ENCODE measurements at places on chromosomes 2 and 18.

- no peak for DNase-seq
Measured at GRCh38 chr2:181991171-181991885, 5.7 kb downstream of the PPP1R1C start.

DNA sequence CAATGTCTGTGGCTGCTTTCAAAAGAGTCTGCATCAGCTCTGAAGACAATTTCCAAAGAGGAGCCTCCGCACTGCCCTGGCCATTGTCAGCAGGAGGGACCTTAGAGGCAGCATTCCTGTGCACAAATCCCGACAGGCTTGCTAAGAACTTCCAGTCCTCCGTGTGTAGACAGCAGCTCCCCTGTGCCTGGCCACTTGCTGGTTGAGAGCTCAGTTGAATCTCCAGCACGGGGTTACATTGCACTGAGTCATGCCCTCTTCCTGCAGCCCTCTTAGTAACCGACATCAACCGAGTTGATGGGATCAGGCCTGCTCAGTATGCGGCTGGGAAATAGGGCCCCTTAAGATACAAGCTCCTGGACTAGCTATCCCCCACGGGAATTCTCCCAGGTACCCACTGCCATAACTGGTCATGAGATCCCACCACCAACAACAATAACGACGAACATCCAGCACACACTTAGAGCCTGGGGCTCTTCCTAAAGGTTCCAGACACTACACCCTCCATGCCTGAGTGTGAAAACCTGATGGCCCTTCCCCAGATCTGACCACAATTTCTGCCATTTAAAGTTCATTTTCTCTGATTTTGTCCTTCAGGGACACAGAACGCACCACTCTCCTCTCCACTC lies 12.0 kb downstream of the ATP6V1B1 start:
- no peak for DNase-seq

DNA sequence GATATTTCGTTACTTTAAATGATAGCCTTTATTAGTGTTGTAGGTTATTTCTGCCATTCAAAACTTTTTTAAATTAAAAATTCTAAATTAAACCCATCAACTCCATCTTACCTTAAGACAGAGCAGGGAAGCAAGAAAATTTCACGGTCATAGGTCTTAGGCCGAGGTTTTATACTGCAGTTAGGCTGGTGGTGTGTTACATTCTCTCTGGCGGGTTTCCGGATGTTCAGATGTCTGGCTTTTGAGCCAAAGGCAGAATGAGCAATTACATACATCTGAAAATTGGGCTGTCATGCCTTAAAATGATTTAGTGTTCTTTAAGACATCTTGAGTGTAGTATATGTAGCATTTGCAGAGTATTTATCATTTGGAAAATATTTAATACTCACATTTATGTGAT lies 27.9 kb downstream of the GLS start:
- no peak for DNase-seq

DNA sequence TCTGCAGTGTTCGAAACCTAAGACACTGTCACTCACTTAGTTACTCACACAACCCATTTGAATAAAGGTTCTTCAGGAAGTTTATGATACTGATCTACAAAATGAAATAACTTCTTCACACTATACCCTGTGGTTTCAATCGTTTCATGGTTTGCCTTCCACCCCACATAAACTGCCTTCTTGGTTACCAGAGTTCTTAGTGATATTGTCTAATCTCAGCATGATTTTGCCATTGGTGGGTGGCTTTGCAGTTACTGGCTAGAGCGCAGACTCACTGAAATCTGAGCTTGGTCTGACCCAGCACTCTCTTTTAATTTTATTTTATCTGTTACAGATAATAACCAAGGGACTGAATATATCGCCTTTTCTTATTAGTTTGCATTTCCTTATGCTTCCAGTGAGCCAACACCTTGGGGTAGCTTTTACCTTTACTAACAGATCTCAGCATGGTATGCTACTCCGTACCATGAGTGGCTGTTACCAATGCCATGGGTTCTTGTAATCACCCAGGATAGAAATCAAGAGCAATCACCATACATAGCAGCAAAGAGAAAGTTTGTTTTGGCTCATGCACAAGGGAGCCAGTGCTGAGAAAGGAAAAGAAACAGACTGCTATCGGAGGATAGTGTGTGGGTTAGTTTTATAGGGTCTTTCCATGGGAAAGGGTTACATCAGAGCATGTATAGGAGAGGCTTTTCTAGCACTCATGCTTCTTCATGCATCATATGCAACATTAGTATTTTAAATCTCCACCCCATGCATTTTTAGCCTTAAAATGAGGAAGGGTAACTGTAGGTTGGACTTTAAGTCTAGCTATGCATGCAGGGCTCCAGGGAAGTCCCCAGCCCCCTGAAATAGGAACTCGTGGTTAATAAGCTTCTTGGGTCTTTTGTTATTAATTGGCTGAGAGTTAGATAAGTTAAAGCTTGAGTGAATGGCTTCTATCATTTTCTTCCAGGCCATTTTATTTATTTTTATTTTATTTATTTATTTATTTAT lies 33.3 kb downstream of the ANXA4 start:
- peak; percentile 95 for DNase-seq

DNA sequence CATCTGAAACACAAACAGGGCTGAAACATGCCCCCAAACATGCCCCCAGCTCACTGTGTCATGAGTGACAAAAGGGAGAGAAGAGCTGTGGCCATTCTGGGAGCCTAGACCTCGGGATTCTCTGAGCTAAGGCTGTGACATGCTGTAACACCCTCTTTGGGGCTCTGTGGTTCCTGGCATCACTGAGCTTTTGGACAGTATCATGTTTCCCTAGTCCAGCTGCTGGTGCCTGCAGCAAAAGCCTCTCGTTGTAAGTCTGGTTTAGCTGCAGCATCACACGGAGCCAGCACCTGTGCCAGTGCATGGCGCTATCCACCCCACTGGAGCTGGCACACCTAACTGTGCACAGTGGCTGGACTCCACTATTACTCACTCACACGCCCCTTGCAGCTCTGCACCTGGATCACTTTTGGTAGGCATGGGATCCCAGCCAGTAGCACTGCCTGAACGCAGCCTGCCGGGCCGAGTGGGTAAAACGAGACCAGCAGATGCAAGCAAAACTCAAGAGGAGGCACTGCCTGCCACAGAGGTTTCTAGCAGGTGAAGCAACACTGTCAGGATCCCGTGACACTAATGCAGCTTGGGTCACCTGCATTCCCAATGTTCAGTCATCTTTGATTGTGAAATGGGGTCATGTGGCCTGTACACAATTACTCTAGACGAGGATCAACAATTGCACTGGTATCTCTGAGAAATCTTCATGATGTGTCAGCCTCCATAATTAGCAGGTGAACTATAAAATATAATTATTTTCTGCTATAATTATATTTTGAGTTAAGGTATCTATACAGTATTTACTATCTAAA lies 547.2 kb downstream of the ZNF804A start:
- no peak for DNase-seq

GRCh38 chr2:32977228-32977758 lies 30.5 kb downstream of the LTBP1 start:
- no peak for DNase-seq

DNA sequence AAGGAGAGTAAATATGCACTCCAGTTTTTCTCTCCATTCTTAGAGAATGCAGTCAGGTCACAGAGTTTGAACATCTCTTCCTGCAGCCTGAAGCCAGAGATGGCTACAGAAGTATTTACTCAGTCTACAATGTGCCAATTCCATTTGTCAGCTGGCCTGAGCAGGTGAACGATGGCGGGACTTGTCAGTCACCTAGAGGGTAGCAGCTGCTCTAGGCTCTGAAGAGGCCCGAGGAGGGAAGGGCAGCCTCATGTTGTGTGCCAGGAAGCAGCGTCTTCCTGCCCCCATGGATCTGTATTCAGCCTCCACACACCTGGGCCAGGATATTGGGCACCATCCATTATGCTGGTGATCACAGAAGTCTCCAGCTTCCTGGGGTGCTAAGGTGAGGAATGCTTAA lies 316.7 kb upstream of the CHAC2 start:
- no peak for DNase-seq

- no peak for DNase-seq
Measured at GRCh38 chr2:191995285-191995684, 148.4 kb upstream of the CAVIN2 start.

DNA sequence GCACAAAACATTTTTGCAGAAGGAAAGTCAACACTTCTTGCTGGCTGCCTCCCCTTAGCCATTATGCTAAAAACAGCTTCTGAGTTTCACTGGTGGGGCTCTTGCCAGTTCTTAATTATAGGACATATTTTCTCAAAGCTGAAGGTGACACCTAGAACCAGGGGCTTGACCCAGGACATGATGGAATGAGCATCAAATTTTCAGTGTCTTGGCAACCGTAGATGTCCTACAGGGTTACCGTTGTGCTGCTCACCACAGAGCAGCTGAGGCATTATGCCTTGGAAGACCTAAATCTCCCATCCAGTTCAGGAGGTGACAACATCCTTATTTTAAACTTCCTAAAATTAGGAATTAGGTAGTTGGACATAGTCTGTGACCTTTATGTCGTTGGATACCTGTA lies 46.7 kb downstream of the TMEM185B start:
- no peak for DNase-seq

DNA sequence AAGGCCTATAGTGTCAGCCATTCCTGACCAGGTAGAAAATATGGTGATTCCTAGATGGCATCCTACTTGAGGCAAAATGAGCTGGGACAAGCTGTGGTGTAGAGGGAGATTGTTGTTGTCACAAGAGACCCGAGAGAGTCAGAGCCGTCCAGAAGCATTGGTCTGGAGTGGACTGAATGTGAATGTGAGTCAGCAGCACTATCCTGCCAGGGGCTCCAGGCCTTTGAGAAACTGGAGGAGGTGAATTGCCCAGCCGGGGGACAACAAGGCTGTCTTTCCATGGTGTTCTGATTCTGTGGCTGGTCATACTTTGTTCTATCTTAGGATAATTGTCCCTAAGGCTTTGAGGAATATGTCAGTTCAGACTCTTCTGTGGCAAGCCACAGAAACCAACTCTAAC lies 29.4 kb upstream of the EIF2AK3 start:
- no peak for DNase-seq

GRCh38 chr2:43123981-43124686 lies 102.3 kb downstream of the ZFP36L2 start:
- DNase-seq = no peak

DNA sequence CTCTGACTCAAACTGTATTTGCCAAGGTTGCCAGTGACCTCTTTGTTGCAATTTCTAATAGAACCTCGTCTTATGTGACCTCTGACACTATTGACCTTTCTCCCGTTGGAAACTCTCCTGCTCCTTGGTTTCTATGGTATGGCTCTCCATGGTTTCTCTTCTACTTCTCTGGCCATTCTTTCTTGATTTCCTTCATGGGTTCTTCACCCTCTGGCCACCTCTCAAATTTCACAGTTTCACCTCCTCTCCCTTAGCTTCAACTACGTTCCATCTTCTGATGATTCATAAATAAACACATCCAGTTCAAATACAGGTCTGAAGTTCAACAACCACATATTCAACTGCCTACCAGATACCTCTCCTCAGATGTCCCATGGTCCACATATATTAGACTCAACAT lies 109.5 kb downstream of the CACNB4 start:
- DNase-seq = no peak

GRCh38 chr2:100971221-100971620 lies 30.9 kb upstream of the RPL31 start:
- DNase-seq = no peak

GRCh38 chr2:158735822-158736580 lies 59.1 kb upstream of the DAPL1 start:
- DNase-seq = no peak

- DNase-seq = no peak
Measured at GRCh38 chr18:73724958-73725357, 422.7 kb downstream of the FBXO15 start.

DNA sequence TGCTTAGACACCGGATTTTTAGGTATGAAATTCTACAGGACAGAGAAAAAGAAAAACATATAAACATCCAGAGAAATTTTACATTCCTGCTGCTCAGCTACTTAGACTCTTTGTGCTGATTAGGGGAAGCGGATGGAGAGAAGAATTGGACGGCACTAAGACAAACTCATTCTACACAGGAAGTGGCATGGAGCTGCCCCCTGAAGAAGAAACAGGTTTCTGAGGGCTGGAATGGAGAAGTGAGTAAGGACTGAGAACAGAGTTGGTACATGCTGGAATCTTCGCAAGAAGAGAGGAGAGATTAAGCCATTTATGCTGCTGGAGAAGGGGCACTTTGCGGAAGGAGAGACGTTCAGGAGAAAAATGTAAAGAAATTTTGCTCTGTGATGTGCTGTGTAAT lies 253.0 kb upstream of the ERBB4 start:
- no peak for DNase-seq

- DNase-seq = no peak
Measured at GRCh38 chr18:79381811-79382311, 13.9 kb upstream of the NFATC1 start.

- DNase-seq = no peak
Measured at GRCh38 chr2:3774336-3774735, 71.0 kb downstream of the DCDC2C start.

Measured in T-helper 2 cell (primary cell).